NCI-H187 (cell line): ENCODE measurements at places on chromosomes 5 and 9.

DNA sequence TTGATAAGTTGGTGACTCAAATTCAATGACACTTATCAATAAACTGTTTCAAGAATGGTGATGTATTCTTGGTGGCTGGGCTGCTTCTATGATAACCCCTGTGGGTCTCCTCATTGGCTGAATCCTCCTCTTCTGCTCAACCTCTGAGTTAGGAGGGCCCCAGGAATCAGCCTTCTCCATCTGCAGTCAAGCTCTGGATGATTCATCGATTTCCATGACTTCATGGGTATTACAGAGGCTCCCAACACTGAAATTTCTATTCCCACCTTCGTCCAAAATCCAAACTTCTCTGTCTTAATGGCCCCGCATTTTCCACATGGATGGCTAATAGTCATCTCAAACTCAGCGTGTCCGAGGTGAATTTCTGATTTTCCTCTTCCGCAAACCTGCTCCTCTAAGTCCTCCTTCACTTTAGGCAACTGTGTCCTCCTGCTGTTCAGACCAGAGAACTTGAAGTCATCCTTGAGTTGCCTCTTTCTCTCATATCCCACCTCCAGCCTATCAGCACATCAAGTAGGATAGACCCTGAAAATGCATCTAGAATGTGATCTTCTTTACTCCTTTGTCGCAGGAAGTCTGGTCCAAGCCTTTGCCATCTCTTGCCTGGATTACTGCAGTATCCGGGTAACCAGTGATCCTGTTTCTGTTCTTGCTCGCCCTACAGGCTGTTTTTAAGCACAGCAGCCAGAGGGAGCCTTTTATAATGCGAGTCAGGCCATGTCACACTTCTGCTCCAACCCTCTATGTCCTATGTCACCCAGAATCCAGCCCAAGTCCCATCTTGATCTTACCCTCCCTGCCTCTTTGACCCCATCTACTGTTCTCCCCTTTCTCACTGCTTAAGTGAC is 41.4 kb upstream of the IL7R start:
- no peak for DNase-seq

- no peak for DNase-seq
These were observed 49.9 kb downstream of the USP20 start for GRCh38 chr9:129885018-129885669.

- DNase-seq: no peak
These were observed 18.6 kb downstream of the MED10 start for GRCh38 chr5:6359555-6360322.

DNA sequence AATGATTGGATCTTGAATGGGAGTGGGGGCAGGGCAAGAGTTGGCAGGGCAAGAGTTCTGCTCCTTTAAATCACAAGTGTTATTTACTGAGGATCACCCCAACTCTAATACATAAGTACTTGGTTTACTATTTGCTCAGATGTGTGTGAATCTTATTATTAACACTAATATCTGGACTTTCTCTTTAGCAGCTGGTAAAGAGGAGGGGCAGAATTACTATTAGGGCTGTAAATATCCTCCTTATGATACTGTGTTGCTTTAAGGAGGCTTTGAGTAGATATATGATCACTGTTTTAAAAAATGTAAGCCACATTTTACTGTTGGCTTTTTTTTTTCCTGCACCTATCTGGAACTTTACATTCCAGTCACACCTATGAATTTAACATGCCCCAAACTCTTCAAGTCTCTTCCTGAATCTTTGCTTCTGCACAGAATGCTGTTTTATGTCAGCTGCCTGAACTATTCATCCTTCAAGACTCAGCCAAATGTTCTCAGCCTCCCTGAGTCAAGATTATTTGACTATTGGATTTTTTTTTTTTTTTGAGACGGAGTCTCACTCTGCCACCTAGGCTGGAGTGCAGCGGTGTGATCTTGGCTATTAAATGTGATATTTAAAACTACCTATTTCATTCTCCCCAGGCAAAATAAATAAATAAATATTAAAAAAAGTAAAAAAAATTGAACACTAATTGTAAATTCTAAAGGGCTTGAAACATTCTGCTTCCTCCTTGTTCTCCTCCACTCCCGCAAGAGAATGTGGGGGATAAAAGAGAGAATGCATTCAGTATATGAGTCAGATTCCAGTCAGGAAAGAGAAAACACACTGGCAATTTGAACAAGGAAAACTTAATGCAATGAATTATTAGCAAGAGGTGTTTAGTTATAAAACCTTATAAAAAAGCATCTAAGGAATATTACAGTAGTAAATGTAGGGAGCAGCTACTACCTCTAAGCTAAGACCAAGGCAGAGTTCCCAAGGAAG is 99.3 kb downstream of the FOCAD start:
- DNase-seq: no peak

DNA sequence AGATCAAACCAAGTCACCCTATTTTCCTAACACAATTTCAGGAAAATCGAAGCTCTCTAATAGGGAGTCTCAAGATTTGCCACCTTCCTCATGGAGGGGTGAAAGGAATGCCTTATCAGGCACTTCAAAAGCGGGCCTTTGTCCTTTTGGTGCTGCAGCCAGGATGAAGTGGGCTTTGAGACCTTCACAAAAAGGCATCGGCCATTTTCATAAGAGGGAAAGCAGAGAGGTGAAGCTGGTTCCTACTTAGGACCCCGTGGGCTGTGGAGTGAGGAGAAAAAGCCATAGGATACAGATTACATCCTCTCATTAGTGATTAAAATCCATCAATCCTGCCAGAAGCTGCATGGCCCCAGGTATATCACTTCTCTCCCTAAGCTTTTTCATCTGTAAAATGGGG is 859 bp downstream of the CDKN2AIPNL start:
- DNase-seq: no peak

- no peak for DNase-seq
These were observed 42.2 kb downstream of the LEAP2 start for GRCh38 chr5:132915681-132916080.
